ENCODE measurements at places on chromosomes 11 and 22.

- no peaks in the 10 kb centered on the region for H3K36me3 ChIP-seq
- H3K4me3 ChIP-seq = no peak overlapping the region
- no peak overlapping the region for H3K27ac ChIP-seq
- no peaks in the 10 kb centered on the region for H3K4me1 ChIP-seq
These were observed 6.8 kb upstream of the DEUP1 start for GRCh38 chr11:93323747-93324146.

DNA sequence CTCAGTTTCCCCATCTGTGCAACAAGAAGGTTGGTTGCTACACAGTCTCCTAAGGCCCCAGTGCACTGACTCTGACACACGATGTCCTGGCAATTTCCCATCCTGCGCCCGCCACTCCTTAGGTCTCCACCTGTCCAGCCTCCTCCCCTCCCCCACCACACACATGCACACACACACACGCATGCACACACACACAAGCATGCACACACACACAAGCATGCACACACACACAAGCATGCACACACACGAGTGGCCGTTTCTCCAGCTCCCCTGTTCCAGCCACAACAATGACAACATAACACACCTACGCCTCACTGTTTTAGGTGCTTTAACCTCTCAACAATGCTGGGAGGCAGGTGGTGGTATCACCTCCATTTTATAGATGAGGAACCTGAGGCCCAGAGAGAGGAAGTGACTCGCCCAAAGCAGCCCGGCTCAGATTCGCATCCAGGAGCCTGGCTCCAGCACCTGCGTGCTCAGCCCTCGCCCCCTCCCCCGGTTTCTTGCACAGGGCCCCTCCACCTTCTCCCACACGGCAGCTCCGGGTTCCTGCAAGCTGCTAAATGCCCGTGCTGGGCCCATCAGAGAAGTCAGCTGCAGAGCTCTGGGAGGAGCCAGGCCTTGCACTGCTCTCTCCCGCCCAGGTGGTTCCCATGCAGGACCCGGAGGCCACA is 13.0 kb downstream of the CYTH4 start:
- H3K36me3 ChIP-seq = no peaks in the 10 kb centered on the region
- no peak overlapping the region for H3K27ac ChIP-seq
- no peak overlapping the region for H3K4me3 ChIP-seq
- H3K4me1 ChIP-seq = no peaks in the 10 kb centered on the region
- DNase-seq = no peak

- H3K27me3 ChIP-seq = no peaks in the 10 kb centered on the region
- no peak overlapping the region for H3K4me3 ChIP-seq
- no peak for DNase-seq
- H3K36me3 ChIP-seq = no peaks in the 10 kb centered on the region
These were observed 5.9 kb upstream of the PHF21A start for GRCh38 chr11:46127150-46127638.

- H3K4me3 ChIP-seq = no peak overlapping the region
- DNase-seq = no peak
- no peaks in the 10 kb centered on the region for H3K36me3 ChIP-seq
- H3K27me3 ChIP-seq = no peaks in the 10 kb centered on the region
- H3K4me1 ChIP-seq = no peaks in the 10 kb centered on the region
These were observed 743.4 kb upstream of the CNTN5 start for GRCh38 chr11:98277251-98277912.

DNA sequence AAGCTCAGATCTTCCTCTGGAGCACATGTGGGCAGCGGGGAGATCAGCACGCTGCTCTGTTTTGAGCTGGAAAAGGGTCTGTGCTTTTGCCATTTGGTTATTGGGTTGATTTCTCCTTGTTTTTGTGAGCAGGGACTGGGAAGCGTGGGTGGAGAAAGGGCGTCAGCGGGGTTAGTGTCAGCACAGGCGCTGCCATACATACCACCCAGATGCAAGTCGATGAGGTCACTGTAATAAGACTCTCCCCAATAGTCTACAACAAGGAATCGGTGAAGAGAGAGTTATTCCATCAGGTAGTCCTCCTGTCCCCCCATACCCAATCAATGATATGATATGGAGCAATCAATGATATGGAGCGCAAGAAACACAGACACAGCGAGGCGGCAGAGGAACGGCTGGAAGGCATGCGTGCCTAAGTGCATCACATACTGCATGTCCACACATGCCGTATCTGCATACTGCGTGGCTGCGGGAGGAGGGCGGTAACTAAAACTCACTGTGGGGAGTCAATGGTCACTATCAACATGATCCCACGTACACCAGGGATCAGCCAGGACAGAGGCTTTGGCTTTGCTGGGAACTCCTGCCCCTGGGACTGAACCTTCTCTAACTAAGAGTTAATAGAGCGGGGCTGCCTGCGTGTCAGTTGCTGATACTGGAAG is 29.5 kb upstream of the BID start:
- H3K4me3 ChIP-seq = no peak overlapping the region
- H3K36me3 ChIP-seq = no peaks in the 10 kb centered on the region
- no peak overlapping the region for H3K27ac ChIP-seq
- DNase-seq = no peak
- no peaks in the 10 kb centered on the region for H3K4me1 ChIP-seq
- no peaks in the 10 kb centered on the region for H3K27me3 ChIP-seq

DNA sequence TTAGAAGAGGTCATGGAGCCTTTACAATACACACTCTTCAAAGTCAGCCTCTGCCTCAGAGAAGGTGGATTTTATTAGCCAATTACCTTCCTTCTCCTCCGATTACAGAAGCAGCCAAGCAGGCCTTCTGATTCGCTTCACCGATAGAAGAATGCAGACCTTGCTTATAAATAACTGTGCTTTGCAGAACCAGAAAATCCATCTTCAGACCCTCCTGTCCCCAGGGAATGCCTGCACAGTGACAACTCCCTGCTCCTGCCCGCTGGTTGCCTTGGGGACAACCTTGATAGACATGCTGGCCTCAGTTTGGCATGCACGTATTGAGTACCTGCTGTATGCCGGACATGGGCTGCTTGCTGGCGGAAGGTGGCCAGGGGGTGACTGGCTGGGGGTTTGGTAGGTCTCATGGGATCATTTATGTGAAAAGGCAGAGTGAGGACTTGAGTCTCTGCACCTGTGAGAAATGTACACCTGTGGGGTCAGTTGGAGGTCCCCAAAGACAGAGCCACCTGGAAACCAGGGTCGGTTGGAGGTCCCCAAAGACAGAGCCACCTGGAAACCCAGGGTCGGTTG is 1238.7 kb downstream of the BRD1 start:
- H3K27me3 ChIP-seq = no peaks in the 10 kb centered on the region
- no peaks in the 10 kb centered on the region for H3K36me3 ChIP-seq
- H3K4me3 ChIP-seq = no peak overlapping the region

DNA sequence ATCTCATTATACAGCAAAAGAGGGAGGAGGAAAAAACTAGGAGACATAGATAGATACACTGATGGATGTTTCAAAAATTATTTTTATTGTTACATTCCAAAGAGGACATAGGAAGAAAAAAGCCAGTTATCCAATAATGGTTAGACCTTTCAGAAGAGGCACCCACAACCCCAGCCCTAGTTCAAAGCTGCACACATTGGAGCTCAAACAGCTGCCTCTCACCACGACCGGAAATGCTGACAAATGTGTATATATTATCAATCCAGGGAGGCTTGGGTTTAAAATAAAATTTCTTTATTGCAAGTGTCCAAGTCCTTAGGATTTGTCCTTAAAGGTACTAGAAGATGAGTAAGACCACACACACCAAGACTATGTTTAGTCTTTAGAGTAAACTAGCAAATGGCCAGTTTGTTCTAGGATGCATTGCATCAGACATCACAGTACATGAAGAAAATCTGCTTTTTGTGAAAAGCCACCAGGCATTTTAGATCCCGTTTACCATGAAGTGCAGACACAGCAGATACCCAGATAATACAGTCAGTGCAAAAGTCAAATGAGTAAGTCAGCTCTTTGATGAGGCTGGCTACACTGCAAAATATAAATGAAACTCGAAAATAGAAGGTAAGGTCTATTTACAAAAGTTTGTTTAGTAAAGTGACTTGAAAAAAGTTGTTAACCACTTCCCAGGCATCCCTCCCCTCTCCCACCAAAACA is 4.6 kb upstream of the ASCL3 start:
- H3K4me1 ChIP-seq = no peaks in the 10 kb centered on the region
- DNase-seq = no peak
- H3K27me3 ChIP-seq = no peaks in the 10 kb centered on the region
- no peaks in the 10 kb centered on the region for H3K36me3 ChIP-seq
- no peak overlapping the region for H3K27ac ChIP-seq

DNA sequence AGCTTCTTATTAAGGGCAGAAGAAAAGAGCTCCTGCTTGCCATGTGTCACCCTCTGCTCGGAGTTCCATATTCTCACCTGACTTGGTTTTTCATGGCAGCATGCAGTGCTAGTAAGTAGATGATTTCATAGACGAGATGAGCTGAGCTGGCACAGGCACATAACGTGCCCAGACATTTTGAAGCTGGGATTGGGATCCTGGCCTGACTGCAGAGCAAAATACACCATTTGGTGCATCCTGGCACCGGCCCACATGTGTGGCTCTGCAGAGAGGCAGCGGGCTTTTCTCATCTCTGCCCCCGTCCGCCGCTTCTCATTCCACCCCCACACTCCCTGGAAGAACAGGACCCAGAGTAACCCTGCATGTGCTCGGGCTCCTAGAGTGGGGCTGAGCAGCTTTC is 24.8 kb downstream of the FAM118A start:
- DNase-seq = no peak
- H3K36me3 ChIP-seq = peaks cover 95% of the 10 kb centered on the region
- no peaks in the 10 kb centered on the region for H3K27me3 ChIP-seq
- H3K4me3 ChIP-seq = no peak overlapping the region
- H3K4me1 ChIP-seq = peaks cover 33% of the 10 kb centered on the region

DNA sequence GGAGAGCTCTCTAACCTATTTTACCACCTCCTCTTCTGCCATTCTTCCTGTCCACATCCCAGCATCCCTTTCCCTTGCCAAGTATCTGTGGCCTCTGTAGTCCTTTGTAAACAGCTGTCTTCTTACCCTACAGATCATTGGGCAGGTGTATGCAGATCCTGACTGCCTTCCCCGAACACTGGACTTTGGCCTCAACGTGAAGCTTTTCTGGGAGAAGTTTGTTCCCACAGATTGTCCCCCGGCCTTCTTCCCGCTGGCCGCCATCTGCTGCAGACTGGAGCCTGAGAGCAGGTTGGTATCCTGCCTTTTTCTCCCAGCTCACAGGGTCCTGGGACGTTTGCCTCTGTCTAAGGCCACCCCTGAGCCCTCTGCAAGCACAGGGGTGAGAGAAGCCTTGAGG is 17.3 kb downstream of the PIK3IP1 start:
- no peak overlapping the region for H3K4me3 ChIP-seq
- H3K27ac ChIP-seq = peak overlapping the region; percentile 58
- H3K4me1 ChIP-seq = peaks cover 8% of the 10 kb centered on the region
- no peak for DNase-seq

DNA sequence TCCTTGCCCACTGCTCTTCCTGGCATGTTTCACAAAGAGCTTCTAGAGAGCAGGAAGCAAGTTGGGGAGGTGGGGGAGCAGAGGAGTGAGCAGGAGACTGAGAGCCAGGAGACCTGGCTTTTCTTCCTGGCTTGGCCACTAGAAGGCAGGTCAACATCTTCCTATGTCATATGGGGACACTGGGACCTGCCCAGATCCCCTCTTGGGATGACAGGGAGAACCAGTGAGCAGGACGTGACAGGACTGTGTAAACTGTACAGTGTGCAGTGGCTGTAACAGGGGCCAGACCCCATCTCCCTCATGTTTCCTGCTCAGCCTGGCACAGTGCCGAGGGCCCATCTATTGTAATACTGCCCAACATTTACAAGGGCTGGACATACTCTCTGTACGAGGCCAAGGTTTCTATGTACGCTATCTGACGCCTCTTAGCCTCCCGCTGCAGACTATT is 29.4 kb downstream of the GDPD5 start:
- H3K27me3 ChIP-seq = no peaks in the 10 kb centered on the region
- H3K4me1 ChIP-seq = peaks cover 5% of the 10 kb centered on the region
- DNase-seq = no peak
- no peaks in the 10 kb centered on the region for H3K36me3 ChIP-seq
- no peak overlapping the region for H3K27ac ChIP-seq

DNA sequence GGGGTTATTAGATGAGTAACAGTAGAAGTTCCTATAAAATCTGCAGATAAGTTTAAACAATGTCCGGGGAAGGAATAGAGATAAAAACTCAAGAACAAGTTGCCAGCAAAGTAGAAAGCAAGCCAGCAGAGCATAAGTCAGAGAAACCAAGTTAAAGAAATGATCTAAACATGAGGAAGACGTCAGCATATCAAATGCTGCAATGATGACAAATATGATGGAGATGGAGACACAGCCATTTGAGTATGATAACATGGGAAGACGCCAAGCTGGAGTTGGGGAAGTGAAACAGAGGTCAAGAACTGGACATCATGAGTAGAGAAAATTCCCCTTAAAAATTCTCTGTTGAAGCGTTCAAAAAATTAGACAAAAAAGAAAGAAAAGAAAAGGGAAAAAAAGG is 571.5 kb downstream of the CNTN5 start:
- no peaks in the 10 kb centered on the region for H3K27me3 ChIP-seq
- H3K4me1 ChIP-seq = no peaks in the 10 kb centered on the region
- H3K27ac ChIP-seq = no peak overlapping the region
- no peaks in the 10 kb centered on the region for H3K36me3 ChIP-seq
- no peak for DNase-seq

GRCh38 chr11:98732947-98733346 is 287.8 kb upstream of the CNTN5 start:
- no peak overlapping the region for H3K4me3 ChIP-seq
- H3K36me3 ChIP-seq = no peaks in the 10 kb centered on the region
- no peaks in the 10 kb centered on the region for H3K4me1 ChIP-seq

DNA sequence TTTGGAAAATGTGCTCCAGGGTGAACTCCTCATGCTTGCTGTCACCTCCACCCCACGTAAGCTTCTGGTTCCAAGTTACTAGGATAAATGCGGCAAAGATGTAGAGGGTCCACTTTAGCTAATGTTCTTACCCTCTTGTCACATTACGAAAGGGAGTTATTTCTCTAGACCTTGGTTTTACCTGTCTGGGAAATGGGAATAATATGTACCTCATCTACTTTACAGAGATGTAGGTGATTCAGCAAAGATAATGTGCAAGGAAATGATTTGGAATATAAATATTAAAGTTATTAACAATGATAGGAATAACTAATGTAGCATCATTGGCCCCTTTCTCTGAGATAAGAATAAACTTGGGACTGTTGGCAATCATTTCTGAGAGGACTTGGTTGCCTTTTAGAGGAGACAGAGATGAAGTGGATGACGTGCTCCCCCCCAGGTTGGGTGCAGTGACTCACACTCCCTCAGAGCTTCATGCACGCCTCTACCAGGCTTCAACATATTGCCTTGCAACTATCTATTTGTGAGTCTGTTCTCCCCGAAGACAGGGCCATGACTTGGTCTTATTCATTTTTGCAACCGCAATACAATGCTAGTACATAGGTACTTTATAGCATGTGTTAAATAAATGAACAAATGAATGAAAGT is 97.1 kb downstream of the ME3 start:
- H3K27ac ChIP-seq = no peak overlapping the region
- H3K36me3 ChIP-seq = no peaks in the 10 kb centered on the region
- no peak for DNase-seq

- DNase-seq = no peak
- peak overlapping the region; percentile 93 for H3K27ac ChIP-seq
These were observed 3.9 kb downstream of the MAML2 start for GRCh38 chr11:96338910-96339705.
